ENCODE measurements at places on chromosomes 1 and 21. TPM values are rescaled to one million over a fixed set of nuclear protein-coding genes. Genes with fewer than 3 reads are reported as not detected.

The SYCP1 gene
- total RNA-seq: not detected

The GRIK3 gene
- total RNA-seq: not detected

The H6PD gene
- total RNA-seq: 4.4 TPM

The MNDA gene
- total RNA-seq: not detected

The ILDR2 gene
- total RNA-seq: 10.2 TPM

The AMY1C gene
- not detected for total RNA-seq

The GJB5 gene
- not detected for total RNA-seq

The CACNA1E gene
- 0.02 TPM for total RNA-seq

The FALEC gene
- total RNA-seq: 0.89 TPM

The OPTC gene
- total RNA-seq: not detected

The MORN1 gene
- 5.7 TPM for total RNA-seq

The ETV3L gene
- total RNA-seq: not detected

The APOBEC4 gene
- total RNA-seq: not detected

The UHMK1 gene
- 45.6 TPM for total RNA-seq

The A3GALT2 gene
- total RNA-seq: not detected

The SLC16A4 gene
- total RNA-seq: 0.87 TPM

The WDR64 gene
- not detected for total RNA-seq

The C2CD2 gene
- total RNA-seq: 24.7 TPM

The RORC gene
- 1.4 TPM for total RNA-seq

The USH2A gene
- not detected for total RNA-seq

The KRTAP11-1 gene
- total RNA-seq: not detected

The NPHS2 gene
- not detected for total RNA-seq

The ALX3 gene
- not detected for total RNA-seq

All from activated naive CD4-positive, alpha-beta T cell treated with anti-CD3 and anti-CD28 coated beads, Interleukin-2, amount 50 U/mL, for 72 hours (primary cell).